ENCODE measurements at places on chromosomes 5 and 9. TPM values are rescaled to one million over a fixed set of nuclear protein-coding genes. Genes with fewer than 3 reads are reported as not detected.
A peak's percentile ranks its signal among the peaks of the same experiment; 100 is the strongest.

DNA sequence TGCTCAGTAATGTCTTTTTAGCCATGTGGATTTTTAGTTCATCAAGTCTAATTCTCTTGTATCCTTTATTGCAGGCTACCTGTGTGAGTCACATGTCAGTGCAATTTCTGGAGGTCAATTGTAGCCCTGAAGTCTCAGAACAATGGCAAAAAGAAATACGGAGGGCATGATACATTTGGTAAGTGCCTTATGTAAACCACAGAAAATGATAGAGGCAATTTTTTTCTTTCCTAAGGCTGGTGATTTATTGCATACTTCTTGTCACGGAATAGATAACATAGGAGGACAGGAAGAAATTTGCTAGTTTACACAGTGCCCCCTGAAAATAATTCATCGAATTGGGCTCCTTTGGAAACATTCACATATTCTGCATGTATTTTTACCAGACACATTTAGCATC, 235.9 kb downstream of the DMRTA1 start:
- DNase-seq: no peak

DNA sequence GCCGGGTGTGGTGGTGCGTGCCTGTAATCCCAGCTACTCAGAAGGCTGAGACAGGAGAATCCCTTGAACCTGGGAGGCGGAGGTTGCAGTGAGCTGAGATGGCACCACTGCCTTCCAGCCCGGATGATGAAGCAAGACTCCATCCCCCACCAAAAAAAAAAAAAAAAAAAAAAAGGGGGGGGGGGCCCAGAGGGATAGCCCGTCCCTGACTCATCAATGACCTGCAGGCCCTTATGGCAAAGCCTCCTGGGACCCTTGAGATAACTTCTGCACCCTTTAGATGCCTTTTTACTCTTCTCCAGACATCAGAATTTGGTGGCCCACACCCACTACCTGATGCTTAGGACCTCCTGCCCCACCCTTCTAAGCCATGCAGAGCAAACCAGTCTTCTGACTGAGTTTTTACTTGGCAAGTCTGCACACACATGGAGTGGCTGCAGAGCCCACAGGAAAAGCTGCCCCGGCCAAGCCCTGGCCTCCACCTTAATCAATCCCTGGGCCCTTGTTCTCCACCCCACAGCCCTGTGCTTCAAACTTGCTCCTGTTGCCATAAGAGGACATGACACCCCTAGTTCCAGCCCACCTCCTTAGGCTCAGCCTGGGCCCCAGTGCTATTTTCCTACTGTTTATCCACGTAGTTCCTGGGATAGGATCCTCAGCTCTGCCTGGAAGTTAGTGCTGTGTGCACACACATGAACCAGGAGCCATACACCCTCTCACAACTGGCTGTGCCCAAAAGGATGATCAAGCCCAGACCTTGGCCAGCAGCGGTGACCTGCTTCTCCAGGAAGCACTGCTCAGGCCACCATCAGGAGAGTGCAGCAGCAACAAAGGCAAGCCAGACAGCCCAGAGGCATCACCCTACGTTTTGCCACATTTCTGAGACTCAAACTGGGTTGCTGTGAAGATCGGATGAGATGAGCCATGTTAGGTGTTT, 5.1 kb downstream of the MGAT1 start:
- no peak for DNase-seq

DNA sequence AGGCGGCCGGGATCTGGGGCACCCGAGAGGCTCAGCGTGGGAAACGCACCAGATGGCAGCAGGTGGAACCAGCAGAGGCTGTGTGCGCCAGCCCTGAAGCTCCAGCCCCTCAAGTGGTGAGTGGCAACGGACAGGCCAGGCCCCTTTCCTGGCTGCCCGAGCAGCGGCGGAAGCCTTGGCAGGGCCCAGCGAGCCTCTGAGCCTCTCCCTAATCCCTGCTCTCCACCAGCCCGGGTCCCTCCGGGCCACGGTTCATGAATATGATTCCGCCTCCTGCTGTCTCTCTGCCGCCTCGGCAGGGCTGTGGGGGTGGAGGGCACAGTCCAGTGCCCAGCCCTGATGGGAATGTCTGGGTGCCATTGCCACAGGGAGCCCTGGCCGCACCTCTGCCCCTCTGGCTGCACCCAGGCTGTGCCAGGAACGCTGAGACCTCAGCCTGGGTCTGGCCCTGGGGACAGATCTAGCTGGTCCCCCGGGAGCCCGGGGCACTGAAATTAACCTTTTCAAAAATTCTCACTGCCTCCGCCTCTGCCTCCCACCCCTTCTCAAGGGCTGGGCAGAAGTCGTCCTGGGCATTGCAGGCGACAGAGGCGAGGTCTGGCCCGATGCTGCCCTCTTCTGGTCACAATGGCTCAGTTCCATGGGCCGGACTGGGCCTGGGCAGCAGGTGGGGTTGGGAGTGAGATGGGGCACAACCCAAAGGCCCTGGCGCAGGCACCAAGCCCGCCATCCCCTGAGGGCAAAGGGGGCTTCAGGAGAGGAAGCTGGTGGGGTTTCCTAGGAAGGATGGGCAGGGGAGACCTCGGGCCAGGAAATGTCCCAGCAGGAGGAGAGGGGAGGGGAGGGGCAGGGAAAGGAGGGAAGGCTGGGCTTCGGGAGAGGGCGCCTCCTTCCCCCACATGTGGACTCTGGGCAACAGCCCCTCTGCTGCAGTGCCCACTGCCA, 20.3 kb downstream of the CCDC187 start:
- DNase-seq: peak; percentile 72

GRCh38 chr5:52668544-52669185, 119.1 kb upstream of the ITGA1 start:
- no peak for DNase-seq

TIMD4 gene
- 8.6 TPM for total RNA-seq
